ENCODE measurements at places on chromosomes 16 and 17.
A peak's percentile ranks its signal among the peaks of the same experiment; 100 is the strongest.

GRCh38 chr17:41986634-41987033, 20.0 kb downstream of the CNP start:
- no peak for DNase-seq

DNA sequence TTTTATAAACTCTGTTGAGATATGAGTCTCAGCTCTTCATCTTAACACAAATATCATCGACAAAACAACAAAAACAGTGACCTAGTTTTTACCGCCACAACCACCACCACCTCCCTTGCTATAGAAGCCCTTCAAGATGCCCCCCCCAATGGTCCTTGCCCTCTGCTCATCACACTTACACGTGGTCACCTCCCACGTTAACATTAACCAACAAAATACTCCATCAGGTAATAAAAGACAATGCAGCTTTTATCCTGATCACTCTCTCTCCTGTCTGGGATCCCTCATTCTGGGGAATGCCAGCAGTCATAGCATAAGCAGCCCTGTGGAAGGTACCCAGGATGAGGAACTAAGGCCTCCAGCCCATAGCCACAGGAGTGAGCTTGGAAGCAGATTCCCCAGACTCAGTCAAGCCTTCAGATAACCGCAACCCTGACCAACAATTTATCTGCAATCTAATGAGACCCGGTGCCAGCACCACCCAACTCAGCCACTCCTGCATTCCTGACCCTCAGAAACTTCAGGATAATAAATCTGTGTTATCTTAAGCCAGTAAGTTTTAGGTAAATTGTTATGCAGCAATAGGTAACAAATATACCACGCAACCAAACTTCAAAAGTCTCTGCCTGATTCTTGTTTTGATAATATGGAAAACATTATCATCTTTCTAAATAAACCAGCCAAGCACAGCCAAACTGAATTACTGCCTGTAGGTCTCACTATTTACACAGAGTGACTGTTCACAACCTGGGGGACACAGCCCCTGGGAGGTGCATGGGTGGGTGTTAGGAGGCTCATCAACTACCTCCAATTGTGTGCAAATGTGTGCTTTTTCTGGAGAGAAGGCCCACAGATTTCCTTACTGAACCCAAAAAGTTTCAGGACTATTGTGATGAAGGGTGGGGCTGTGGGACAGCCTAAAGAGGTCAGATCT, 6.1 kb downstream of the PECAM1 start:
- DNase-seq: no peak

- DNase-seq: no peak
Observed at GRCh38 chr17:19248151-19248927, 11.2 kb downstream of the EPN2 start.

DNA sequence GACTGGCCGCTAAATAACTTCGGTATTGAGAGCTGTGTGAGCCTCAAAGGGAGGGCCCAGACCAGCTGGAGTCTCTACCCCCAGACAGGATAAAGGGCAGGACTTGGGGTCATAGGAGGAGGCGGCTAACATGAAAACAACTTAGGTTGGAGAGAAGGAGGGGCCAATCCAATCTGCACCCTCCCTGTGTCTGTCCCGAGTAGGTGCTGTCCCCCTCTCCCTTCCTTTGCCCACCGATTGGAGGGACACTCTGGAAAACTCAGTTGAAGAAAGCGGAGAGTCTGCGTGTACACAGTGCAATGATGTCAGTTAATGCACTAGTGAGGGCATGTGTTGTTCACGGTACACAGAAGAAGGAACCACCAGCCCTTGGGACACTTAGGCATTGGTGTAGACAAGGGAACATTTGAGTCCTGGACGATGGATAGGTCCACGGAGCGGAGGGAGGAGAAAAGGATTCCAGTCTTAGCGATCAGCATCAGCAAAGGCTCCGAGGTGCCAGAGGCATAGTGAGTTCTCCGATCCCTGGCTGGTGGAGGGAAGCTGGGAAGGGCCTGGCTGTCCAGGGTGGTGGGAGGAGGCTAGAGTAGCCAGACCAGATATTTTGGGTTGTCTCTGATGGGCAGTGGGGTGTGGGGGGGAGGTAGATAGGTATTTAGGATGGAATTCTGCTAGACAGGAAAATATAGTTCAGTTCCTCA, 761 bp downstream of the NOL3 start:
- DNase-seq: no peak

DNA sequence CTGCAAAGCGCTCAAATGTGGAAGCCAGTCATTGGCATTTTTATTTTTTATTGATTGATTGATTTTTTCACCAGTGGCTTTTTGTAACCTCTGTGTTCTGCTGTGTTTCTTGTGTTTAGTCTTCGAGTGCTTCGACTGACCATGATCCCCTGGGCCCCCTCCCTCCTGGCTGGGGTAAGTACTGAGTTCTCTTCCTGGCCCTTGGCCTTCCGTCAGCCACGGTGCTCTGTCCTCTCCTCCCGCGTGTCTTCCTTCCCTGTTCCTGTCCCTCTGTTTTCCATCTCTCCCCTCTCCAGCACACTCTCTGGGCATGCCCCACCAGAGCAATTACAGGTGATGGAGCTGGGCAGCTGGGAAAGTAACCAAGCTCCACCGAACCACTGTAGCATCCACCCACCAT, 25.8 kb upstream of the CLEC18A start:
- DNase-seq: no peak

DNA sequence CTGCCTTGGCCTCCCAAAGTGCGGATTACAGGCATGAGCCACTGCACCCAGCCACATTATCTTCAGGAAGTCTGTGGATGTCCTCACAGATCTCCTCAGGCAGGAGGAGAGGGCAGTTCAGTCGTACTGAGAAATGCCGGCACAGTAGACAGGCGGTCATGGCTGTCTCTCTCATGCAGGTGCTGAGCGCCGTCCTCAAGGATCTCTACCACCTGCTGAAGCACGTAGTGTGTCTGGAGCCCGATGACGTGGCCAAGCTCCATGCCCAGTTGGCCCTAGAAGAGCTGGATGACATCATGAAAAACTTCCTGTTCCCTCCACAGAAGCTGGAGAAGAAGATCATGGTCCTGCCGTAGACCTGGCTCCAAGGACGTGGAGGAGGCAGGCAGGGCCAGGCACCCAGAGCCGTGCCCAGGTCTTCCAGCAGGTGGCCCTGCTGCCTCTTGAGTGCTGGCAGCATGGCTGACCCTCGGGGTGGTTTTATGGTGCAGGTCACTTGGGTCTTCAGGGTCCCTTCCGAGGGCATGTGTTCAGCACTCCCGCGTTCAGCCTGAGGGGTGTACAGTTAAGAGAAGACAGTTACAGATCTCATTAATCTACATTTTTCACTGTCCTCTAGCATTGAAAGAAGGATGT, 22.0 kb upstream of the HAS3 start:
- DNase-seq: no peak

DNA sequence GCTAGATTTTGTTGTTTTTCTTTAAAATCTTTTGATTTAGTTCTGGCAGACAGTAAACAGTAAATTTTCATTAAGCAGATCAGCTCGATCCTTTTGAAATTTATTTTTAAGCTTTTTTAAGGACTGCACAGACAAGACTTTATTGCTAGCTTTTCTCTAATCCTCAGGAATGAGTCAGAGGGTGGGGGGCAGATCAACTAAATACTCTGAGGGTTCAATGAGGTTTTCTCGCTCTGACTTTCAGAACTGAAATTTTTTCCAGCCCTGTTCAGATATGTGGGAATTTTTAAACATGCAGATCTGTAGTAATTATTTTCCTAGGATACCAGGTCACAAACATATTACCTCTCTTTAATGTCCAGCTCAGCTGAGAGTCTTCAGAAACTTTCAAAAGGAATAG, 977.2 kb downstream of the CDH11 start:
- DNase-seq: no peak

GRCh38 chr17:39972271-39972670, 8.3 kb upstream of the PSMD3 start:
- DNase-seq: no peak

GRCh38 chr17:41730479-41730878, 4.0 kb downstream of the HAP1 start:
- no peak for DNase-seq

- DNase-seq: no peak
Observed at GRCh38 chr17:32104158-32104557, 38.1 kb upstream of the RHOT1 start.

DNA sequence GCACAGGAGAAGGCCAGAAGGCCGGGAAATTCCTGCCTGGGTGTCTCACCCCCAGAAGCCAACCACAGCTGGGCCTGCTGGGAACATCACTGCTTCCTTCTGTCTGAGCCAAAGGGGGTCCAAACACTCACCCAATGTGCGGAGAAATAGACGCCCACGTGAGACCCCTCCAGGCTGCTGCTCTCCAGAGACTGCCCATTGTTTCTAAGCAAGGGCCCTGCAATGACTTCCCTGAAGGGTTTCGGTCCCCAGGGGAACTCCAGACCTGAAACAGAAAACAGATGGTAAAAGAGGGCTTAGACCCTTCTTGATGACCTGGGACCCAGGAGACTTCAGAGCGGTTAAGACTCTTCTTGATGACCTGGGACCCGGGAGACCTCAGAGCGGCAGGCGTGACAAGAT, 41.3 kb downstream of the MRM3 start:
- DNase-seq: no peak

- no peak for DNase-seq
Observed at GRCh38 chr17:4460661-4461060, 26.9 kb downstream of the SPNS3 start.

GRCh38 chr16:67244387-67245185, 2.7 kb downstream of the FHOD1 start:
- peak; percentile 64 for DNase-seq

DNA sequence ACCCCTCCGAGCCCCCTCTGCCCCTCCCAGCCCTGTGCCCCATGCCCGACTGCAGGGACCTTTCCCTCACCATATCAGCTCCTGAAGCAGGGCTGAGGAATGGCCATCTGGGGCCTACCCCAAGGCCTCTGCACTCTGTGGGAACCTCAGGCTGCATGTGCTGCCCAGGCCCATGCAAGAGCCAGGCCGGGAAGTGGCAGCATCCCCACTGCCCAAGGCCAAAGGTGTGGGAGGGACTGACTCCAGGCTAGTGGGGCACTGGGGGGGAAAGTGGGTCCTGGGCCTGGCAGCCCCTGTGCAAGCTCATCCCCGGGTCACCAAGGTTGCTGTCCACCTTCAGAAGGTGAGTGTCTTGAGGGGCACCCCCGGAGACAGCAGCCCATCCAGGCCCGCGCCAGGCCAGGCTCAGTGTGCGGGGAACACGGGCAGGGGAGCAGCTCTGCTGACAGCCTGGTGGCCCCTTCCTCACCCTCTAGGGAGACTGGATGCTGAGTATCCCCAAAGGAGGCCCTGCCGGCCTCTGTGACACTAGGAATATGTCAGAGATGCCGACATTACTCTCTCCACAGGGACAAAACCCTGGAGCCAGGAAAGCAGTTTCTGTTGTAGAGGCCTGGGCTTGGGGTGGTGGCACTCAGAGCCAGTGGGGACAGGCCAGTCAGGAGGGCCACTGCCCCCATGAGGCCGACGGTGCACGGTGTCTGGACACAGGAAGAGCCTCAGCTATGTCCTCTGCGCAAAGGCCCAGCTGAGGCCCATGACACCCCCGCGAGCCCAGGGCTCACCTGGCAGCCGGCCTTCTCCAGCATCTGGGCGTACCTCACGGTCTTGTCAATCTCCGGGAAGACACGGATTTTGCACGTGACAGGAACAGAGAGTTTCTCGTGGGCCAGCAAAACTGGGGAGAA, 3.3 kb downstream of the DUS1L start:
- DNase-seq: no peak

DNA sequence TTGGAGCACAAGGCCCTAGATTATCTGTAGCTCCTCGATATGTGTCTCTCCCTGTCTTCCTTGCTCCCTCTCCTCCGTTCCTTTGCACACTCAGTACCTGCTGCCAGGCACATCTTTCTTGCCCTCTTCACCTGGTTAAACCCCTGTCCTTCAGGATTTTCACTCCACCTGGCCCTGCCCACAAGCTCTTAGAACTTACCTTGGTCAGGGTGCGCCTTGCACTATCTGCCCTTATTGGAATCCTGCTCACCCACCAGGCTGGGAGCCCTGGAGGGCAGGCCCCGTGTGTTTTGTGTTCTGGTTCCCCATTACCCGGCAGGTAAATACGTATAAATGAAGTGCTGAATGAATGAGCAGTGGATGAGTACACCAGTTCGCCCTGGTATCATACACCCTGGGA, 54.6 kb downstream of the MARCHF10 start:
- DNase-seq: no peak

DNA sequence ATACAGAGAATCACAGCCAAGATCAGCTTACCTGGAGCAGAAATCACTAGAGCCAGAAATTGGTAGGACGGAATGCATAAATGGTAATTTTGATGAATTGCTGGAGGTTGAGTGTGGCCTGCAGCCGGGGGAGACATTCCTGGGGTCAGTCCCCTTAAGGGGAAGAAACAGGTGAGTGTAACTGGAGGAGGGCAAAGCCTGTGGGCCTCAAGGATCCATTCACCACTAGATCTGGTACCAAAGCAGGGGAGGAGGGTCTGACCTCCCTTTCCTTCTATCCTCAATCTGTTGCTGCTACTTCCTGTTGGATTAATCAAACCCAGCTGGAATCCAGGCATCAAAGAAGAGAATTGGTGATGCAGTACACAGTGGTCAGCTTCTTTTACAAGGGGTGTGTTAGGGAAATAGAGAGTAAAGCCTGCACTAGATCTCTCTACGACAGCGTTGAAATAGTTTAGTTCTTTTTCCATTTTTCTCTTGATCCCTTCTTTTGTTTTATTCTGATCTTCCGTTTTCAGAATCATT, 8.6 kb upstream of the ABCA9 start:
- no peak for DNase-seq

GRCh38 chr16:57469046-57469445, 6.6 kb downstream of the POLR2C start:
- no peak for DNase-seq

DNA sequence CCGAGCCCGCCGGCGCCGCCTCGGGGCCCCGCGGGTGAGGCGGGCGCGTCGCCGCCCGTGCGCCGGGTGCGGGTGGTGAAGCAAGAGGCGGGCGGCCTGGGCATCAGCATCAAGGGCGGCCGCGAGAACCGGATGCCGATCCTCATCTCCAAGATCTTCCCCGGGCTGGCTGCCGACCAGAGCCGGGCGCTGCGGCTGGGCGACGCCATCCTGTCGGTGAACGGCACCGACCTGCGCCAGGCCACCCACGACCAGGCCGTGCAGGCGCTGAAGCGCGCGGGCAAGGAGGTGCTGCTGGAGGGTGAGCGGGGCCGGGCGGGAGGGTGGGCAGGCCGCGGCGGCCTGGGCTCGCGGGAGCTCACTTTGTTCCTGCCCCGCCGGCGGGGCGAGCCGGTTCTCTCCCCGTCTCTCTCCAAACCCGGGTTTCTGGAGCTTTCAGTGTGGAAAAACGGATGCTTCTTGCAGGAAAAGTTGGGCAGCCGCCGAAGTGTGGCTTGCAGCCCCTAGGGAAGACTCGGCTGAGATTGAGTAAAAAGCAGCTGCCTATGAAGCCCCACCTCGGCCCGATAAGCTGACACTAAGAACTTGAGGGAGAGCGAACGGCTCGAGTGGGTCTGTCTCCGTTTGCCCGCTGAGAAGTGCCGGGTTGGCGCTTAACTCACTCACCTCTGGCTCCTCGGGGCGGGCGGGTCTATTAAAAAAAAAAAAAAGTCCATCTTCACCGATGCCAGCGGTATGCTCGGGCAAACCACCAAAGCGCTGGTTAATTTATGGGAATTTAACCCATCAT, 677 bp downstream of the SNTB2 start:
- peak; percentile 34 for DNase-seq
